ENCODE measurements at places on chromosomes 16 and 17.

- no peak for DNase-seq
Measured at GRCh38 chr16:27228621-27229501, 25.5 kb downstream of the KDM8 start.

DNA sequence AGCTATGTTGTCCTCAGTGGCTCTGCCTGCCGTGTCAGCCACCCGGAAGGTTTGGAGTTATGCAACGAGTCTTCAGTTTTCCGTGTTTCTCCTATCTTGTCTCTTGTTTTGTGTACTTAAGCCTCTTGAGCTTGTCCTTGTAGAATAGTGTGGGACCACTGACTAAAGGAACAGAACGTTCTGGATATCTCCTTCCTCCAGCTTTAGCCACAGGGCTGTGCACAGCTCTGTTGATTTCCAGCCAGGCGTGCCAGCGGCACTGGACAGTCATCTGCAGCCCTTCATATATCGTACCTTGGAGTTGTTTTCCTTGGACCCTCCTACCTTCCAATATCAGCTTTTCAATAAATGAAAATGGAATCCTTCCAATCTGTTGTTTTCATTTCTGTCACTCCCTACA lies 39.8 kb downstream of the TMEM11 start:
- DNase-seq, result no peak

- DNase-seq, result no peak
Measured at GRCh38 chr16:85006639-85007038, 4.7 kb downstream of the ZDHHC7 start.

GRCh38 chr17:51487947-51488346 lies 227.6 kb downstream of the UTP18 start:
- no peak for DNase-seq

- DNase-seq, result no peak
Measured at GRCh38 chr16:14110728-14111251, 39.7 kb downstream of the MRTFB start.

GRCh38 chr17:73623247-73623646 lies 21.0 kb downstream of the SDK2 start:
- DNase-seq, result no peak

DNA sequence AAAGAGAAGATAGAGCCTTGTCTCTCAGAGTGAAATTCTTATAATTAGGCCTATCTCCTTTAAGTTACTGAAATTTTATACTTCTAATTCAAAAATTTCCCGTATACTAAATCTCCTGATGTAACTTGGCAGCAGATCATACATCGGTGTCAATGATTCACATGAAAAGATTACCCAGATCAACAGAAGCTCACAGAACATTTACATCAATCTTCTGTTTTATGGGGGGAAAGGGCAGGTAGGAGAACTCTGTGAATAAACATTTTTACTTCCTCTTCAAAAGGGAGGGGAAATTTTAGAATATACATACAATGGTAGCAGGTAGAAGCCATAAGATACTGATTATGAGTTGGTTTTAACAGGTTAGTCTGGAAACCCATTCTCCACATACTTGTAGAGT lies 43.1 kb downstream of the PHLPP2 start:
- no peak for DNase-seq

GRCh38 chr16:65375651-65376050 lies 253.8 kb upstream of the CDH11 start:
- no peak for DNase-seq

GRCh38 chr16:56324406-56324805 lies 100.9 kb downstream of the AMFR start:
- DNase-seq, result no peak
